ENCODE measurements at places on chromosomes 1 and 21. TPM values are rescaled to one million over a fixed set of nuclear protein-coding genes. Genes with fewer than 3 reads are reported as not detected.

The SEC16B gene
- 1.5 TPM for total RNA-seq

The WNT9A gene
- total RNA-seq, result 1.3 TPM

The EPS8L3 gene
- total RNA-seq, result not detected

The OR10Z1 gene
- total RNA-seq, result not detected

The NFASC gene
- 0.46 TPM for total RNA-seq

The DEPDC1 gene
- 21.1 TPM for total RNA-seq

Data from epithelial cell of umbilical artery (primary cell).